ENCODE measurements at places on chromosomes 16 and 17.

GRCh38 chr17:74413491-74413890 is 18.4 kb upstream of the GPRC5C start:
- no peak for DNase-seq

- DNase-seq: no peak
Measured at GRCh38 chr17:3754458-3755334, 31.0 kb downstream of the HASPIN start.

GRCh38 chr17:79630821-79631639 is 20.2 kb upstream of the RBFOX3 start:
- DNase-seq: no peak

DNA sequence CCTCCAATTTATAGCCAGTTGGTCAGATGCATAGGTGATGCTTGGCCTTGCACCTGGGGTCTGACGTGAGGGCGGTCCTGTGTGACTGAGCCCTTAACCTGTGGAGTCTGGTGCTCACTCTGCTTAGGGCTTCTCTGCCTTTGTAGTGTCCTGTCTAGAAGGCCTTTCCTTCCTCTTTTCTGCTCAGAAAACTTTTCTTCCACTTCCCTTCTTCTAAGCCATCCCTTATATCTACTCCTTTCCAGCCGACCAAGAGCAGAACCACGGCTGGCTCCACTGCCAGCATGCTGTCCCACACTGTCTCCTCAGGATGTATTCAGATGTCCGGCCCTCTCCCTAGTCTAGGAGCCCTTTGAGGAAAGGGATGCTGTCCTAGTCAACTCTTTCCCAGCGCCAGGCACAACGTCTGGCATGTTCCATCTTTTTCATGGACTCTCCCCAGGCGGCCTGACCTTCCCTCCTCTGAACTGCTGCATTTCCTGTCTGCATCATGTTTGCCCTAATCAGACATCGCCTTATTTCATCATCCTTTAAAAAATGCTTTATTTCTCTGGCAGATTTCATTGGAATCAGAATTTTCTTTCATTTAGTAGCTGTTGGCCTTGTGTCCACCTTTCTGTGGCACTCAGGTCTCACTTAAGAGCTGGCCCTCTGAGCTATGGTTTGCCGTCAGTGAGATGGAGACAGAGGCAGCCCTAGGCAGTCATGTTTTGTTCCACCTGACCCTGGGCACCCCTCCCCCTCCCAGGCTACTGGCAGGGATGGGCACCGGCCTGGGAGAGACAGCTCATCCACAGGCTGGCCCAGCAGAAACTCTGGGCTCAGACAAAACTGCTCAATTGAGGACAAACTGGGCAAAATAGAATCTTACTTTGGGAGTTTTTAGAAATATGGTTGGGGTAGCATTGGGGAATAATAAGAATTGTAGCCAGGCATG is 15.5 kb upstream of the BRCA1 start:
- DNase-seq: no peak

DNA sequence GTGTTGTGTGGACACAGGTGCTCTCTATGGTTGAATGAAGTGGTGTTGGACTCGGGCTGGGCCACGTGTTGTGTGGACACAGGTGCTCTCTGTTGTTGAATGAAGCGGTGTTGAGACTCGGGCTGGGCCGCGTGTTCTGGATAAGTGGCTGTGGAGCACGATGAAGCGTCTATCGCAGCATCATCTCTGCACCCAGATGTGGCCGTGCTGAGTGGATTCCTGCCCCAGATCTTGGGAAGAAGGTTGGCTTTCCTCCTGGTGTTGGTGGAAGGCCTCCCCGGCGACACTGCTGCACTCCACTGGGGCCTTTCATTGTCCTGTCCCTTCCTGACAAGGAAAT is 69.1 kb downstream of the RPTOR start:
- no peak for DNase-seq

DNA sequence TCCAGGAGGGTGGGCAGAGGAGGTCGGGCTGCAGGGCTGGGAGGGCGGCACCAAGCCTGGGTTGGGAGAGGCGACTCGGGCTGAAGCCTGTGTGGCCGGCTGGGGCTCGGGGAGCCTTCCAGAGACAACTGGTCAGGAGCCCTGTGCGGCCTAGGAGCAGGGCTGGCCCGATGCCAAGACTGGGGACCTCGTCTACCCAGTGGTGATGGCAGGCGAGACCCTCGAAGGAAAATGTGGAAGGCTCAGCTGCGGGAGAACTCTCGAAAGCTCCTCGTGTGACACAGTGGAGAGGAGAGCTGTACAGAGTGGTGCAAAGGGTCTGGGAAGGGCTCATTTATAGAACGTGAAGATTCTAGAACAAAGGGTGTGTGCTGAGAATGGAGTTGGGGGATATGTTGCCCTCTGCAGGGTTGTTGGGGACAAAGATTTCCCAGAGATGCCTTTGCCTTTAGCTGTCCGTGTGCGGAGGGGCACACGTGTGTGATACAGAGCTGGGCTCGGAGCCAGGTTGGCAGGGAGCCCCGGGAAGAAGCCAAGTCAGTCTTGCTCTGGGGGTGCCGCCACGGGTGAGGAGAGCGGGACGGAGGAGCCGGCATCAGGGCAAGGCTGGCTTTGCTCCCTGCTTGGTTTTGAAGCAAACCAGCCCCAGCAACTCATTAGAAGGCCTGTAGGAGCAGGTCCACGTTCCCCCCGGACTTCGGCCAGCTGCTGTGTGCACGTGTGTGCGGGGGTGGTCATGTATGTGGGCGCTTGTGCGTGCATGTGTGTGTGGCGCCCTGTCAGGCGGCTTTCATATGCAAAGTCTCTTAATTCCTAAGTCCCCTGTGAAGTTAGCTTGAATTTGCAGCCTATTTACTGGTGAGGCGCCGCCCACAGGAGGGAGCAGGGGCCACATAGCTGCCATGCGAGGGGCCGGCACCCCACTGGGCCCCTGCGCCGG is 132.4 kb upstream of the CHMP6 start:
- DNase-seq: peak; percentile 55

DNA sequence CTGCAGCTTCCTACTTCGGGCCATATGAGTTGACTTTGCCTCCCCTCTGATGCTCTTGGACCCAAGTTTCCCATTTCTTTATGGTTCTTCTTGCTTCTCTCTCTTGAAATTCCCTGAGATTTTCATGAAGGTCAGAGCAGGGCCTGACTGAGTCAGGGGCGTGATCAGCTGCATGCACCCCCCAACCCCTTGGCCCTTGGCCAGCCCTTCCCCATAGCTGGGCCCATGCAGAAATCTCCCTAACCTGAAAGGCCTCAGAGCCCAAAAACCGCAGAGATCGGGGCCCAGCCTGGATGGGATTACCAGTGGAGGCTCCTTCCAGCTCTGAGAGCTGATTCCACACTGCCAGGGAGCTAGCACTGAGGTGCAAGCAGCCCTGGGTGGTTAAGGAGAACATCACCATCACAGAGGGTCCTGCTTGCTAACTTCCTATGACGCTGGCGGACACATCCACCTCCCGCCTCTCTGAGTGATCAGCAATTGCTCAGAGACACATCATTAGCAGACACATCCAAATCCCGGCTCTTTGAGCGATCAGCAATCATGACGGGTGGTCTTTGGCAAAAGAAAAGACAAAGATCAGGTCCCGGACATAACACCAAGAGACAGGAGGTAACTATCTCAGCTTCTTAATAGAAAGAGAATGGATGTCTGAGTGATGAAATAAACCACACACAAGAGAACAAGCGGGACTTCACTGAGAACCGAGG is 161.5 kb downstream of the C16orf78 start:
- no peak for DNase-seq

GRCh38 chr16:49544828-49545227 is 171.2 kb downstream of the C16orf78 start:
- DNase-seq: no peak

DNA sequence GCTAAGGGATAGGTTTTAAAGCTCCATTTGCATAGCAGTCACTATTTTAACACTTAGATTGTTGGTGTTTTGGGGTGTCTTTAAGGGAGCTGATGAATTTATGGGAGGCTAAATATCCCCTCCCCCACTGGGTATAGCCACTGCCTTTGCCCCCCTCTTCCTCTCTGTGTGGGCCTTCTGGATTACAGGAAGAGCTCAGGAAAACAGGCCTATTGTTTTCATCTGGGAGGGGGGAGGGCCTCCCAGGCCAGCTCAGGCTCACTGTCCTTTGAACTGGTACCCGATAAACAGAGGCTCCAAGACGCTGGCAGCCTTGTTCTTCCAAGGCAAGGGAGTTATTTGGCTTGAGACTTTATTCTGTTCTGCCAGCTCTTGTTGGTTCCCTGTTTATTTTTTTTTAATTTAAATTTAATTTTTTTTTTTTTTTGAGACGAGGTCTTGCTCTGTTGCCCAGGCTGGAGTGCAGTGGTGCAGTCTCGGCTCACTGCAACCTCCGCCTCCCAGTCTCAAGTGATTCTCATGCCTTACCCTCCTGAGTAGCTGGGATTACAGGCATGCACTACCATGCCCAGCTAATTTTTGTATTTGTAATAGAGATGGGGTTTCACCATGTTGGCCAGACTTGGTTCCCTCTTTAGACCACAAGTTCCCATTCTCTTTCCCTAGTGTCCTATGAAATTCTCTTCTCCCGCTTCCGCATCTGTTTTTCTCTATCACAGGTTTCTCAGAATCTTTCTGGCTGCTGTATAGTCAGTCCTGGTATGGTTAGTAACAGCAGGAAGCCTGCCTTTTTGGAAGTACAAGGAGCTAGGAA is 25.1 kb downstream of the MINK1 start:
- peak; percentile 67 for DNase-seq

DNA sequence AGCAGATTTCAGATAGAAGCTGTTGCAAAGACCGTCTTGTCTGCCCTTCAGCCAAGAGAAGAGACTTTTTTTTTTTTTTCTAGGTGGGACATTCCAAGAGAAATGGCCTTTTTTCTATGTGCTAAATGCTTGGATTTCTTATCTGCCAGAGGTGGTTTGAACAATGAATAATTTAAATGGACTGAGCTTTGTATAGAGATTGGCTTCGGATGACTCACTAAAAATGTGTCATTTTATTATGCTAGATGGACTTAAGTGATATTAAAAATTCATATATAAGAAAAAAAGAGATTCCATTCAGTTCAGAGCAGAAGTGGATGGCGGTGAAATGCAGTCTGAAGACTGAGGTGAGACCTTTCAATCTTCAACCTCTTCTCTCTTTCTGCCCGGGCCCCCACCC is 58.4 kb downstream of the MEAK7 start:
- no peak for DNase-seq

- no peak for DNase-seq
Measured at GRCh38 chr17:21523497-21524210, 147.5 kb downstream of the KCNJ12 start.

DNA sequence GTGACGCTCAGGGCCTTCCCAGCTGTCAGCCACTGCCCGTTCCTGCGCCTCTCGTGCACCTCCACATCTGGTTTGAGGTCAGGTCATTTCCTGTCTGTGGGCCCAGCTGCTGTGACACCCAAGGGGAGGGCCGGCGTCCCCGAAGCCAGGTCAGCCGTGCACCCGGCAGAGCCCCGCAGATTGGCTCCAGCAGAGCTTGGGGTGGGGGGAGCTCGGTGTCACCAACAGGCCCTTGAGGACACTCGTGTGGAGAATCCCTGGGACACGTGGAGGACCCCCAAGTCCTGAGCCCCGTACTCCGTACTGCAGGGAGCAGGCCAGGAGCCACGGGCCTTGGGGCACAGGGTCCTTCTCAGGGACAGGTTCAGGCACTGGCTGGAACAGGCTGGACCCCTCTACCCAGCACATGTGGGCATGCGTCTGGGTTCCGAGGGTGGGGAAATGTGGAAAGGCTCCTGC is 4.8 kb downstream of the SPATA2L start:
- no peak for DNase-seq

GRCh38 chr17:30600830-30601494 is 123.8 kb downstream of the GOSR1 start:
- no peak for DNase-seq

- DNase-seq: no peak
Measured at GRCh38 chr17:34883106-34884000, 77.9 kb downstream of the CCT6B start.

- DNase-seq: no peak
Measured at GRCh38 chr17:7562208-7562605, 488 bp downstream of the SENP3 start.

GRCh38 chr16:62225675-62226074 is 189.4 kb upstream of the CDH8 start:
- no peak for DNase-seq

- DNase-seq: no peak
Measured at GRCh38 chr17:1362065-1362848, 37.8 kb downstream of the YWHAE start.

GRCh38 chr17:45136846-45137560 is 1.5 kb downstream of the ACBD4 start:
- no peak for DNase-seq

DNA sequence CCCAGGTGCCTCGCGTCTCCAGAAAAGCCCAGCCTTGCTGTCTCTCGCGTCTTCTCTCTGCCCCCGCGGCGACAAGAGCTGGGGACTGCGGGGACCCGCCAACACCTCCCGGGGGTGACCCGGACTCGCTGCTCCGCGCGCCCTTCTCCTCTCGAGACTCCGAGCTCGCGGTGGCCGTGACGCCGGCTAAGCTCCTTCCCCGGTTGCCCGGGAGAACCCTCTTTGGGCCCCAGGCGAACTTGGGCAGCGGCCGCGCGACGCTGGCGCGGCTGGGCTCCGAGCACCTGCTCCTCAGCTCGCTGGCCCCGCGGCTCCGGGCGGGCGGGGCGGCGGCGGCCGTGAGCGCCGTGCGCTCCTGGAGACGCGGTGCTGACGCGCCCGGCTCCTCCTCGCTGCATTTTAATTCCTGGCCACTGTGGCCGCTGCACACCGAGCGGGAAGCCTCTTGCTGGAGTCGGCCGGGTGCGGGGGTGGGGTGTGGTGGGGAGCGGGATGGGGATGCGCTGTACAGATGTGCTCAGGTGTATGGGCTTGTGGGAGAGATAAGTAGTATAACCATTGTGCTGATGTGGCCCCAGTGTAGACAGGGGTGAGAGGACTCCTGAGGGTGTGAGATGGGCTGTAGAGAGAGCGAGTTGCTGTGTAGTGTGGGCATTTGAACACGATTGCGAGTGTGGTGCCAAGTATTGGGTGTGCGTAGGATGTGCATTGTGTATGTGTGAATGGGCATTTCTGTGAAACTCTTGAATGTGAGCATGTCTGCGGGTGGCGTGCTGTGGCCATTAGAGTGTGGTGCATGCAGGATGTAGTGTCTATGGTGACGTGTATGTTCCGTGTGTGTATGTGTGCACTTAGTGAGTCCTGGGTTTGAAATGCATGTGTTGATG is at the start of gene ASIC2:
Gene ASIC2, minus strand, starts transcription at position 315 of the 887 bp plus-strand sequence.
- DNase-seq: no peak

GRCh38 chr17:17189559-17189958 is 16.6 kb downstream of the PLD6 start:
- DNase-seq: no peak

DNA sequence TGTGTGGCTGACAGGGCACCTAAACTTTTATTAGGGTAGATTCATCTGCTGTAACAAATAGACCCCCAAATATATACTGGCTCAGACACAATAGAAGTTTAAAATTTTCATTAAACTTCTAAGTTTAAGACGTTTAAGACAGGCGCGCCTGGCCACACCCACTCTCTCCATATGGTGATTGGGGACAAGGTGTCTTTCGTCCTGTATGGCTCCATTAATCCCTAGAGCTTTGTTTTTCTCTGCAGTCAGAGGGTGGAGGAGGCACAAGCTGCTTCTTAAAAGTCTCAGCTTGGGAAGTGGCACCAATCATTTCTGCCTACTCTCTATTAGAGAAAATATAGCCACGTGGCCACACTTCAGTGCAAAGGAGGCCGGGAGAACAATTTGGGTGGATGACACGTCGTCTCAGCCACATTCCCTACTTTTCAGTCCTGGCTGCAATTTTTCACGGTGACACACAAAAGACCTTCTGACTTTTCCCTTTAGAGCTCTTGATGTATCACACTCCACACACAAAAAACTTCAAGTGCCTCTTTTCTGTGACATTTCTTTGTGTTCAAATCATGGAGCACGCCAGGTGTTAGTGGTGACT is 125.5 kb upstream of the CACNG3 start:
- DNase-seq: no peak
